ENCODE measurements at places on chromosomes 11 and 22. TPM values are rescaled to one million over a fixed set of nuclear protein-coding genes. Genes with fewer than 3 reads are reported as not detected.

DNA sequence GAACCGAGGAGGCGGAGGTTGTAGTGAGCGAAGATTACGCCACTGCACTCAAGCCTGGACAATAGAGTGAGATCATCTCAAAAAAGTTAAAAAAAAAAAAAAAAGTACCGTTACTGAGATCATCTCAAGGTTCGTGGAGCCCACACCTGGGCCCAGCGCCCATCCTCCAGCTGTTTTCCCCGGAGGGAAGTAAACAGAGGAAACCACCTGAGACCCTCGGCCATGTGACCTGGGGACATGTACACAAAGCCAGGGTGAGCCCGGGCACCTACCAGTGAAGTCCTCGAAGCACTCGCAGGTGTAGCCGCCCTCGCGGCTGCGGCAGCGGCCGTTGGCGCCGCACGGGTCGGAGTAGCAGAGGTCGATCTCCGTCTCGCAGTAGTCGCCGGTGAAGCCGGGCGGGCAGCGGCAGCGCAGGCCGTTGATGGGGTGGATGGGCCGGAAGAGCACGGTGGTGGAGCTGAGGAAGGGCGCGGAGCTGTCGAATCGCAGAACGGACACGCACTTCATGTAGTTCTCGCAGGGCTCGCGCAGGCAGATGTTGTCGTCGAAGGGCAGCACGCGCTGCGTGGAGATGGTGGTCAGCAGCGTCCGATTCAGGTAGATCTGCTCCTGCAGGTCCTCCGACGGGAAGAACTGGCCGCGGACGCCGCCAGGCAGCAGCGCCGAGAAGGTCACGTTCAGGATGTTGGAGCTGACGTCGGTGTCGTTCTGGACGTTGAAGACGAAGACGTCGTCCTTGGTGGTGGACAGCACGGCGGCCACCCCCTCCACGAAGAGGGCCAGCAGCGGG lies 73.8 kb downstream of the CELSR1 start:
- peak; percentile 38 for DNase-seq
- no peak overlapping the region for H3K27ac ChIP-seq

DNA sequence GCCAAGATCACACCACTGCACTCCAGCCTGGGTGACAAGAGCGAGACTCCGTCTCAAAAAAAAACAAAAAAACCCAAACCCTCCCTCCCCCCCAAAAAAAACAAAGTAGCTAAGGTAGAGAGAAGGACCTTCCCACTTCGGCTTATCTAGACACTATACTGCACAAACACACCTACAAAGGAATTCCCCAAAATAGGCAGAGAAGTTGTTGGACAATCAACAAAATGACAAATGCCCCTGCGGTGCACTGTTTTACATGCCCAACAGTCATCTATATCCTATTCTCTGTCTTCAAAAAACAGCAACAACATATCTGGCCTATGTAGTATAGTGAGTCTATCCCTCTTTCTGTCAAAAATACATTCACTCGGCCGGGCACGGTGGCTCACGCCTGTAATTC lies 6.6 kb upstream of the DPF2 start:
- DNase-seq = no peak
- H3K4me3 ChIP-seq = no peak overlapping the region

The SPINDOC gene
- 84.6 TPM for total RNA-seq

DNA sequence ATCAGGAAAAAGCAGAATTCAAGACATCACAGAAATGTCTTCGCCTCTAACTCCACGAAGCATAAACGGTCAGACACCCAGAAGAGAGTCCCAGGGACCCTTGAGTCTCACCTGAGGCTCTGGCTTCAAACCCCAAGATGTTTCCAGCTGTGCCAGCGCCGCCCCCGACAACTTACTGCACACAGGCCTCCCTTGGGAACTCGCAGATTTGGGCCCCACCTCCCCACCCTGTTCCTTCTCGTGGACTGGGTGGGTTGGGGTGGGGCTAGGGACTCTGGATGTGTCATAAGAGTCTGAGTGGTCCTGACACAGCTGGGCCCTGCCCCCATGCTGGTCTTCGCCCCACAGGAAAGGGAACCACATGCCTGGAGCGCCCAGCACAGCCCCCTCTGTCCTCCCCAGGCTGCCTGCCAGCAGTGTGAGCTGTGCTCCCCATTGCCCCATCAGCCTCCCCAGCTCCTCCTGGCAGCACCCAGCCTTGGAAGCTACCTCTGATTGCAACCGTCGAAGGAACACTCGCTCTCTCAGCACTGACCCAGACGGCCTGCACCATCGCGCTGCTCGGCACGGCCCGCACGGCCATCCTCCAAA lies 147.5 kb downstream of the CRYBB2 start:
- H3K36me3 ChIP-seq = no peaks in the 10 kb centered on the region
- no peak overlapping the region for H3K4me3 ChIP-seq
- no peak for DNase-seq
- no peaks in the 10 kb centered on the region for H3K27me3 ChIP-seq
- H3K27ac ChIP-seq = no peak overlapping the region

GRCh38 chr22:38718414-38718813 lies 12.7 kb downstream of the GTPBP1 start:
- H3K27me3 ChIP-seq = no peaks in the 10 kb centered on the region
- H3K4me1 ChIP-seq = peaks cover 8% of the 10 kb centered on the region

DNA sequence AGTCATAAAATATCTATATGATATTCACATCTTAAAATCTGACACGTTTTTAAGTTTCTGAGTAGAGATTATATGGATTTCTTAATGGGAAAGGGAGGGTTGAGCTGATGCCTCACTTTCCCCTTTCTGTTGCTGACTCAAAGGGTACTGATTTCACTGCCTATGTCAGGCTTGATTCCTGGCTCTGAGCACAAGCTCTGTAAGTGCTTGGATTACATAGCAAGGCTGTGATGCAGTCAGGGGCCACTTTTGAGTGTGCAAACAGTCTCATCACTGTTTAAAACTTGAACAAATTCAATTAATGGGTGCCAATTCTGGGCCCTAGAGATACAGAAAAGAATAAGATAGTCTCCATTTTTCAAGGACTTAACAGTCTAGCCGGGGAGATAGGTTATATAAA lies 14.4 kb downstream of the ATXN10 start:
- H3K4me3 ChIP-seq = no peak overlapping the region
- no peaks in the 10 kb centered on the region for H3K27me3 ChIP-seq
- no peaks in the 10 kb centered on the region for H3K4me1 ChIP-seq
- peaks cover 18% of the 10 kb centered on the region for H3K36me3 ChIP-seq
- H3K27ac ChIP-seq = no peak overlapping the region

The IGLL5 gene
- total RNA-seq = not detected

GRCh38 chr22:50620593-50621355 lies 7.2 kb downstream of the ARSA start:
- peak; percentile 94 for DNase-seq
- peak overlapping the region; percentile 65 for H3K4me3 ChIP-seq
- H3K36me3 ChIP-seq = no peaks in the 10 kb centered on the region
- peaks cover 25% of the 10 kb centered on the region for H3K27me3 ChIP-seq
- H3K4me1 ChIP-seq = no peaks in the 10 kb centered on the region

The POU2F3 gene
- not detected for total RNA-seq

The PAMR1 gene
- total RNA-seq = 55.3 TPM

DNA sequence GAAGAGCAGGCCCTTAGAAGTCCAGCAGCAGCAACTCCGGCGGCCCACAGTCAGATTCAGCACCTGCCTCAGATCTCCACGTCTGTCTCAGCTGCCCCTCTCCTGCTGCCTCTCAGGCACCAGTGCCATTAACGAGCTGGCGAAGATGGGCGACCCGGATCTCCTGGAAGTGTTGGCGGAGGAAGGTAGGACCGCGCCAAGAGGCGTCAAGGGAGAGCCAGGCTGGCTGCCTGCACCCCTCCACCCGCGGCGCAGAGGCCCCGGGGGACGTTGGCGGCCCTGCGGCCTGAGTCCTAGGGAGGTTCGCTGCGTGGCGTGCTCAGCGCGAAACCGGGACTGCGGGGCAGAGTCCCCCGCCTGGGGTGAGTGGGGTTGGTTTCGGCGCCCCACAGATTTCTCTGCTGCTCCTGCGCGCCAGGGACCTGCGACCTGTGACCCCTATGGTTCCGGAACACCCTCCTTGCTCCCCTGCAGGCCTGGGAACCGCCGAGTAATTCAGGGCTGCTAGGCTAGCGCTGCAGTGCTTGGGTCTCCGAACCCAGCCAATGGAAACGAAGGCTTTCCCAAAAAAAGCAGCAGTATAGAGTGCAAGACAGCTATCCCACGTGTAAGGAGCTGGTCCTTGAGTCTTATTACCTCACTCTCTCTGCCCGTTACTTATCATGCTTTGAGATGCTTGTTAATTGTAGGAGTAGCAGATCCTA lies 615 bp downstream of the ANO5 start:
- H3K36me3 ChIP-seq = no peaks in the 10 kb centered on the region
- peak; percentile 85 for DNase-seq
- no peak overlapping the region for H3K27ac ChIP-seq
- peak overlapping the region; percentile 85 for H3K4me3 ChIP-seq

The GVQW3 gene
- total RNA-seq = 7.4 TPM

GRCh38 chr22:39985383-39986035 lies 9.2 kb upstream of the FAM83F start:
- H3K27me3 ChIP-seq = peaks cover 26% of the 10 kb centered on the region
- H3K4me1 ChIP-seq = no peaks in the 10 kb centered on the region
- H3K36me3 ChIP-seq = no peaks in the 10 kb centered on the region
- no peak overlapping the region for H3K4me3 ChIP-seq

The MMP27 gene
- total RNA-seq = not detected

DNA sequence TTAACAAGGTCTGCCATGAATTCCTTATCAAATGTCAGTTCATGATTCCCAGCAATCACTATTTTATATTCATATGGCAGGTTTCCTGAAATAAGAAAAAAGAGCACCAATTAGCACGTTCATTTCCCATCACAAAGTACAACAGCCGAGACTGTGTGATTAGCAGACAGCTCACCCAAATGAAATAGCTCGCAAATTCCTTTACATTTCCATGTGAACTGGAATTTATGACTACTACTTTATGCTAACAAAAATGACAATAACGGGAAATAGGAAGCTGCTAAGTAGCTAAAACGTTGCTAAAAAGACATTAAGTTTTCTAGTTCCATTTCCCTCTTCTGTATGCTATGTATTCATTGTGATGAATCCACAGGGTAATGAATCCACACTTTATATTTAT lies 90.7 kb downstream of the MPPED2 start:
- H3K4me3 ChIP-seq = no peak overlapping the region
- no peaks in the 10 kb centered on the region for H3K4me1 ChIP-seq
- DNase-seq = no peak

The CCDC89 gene
- not detected for total RNA-seq

- no peaks in the 10 kb centered on the region for H3K27me3 ChIP-seq
- no peak for DNase-seq
- H3K27ac ChIP-seq = no peak overlapping the region
- H3K36me3 ChIP-seq = no peaks in the 10 kb centered on the region
- H3K4me1 ChIP-seq = peaks cover 3% of the 10 kb centered on the region
Observed at GRCh38 chr22:28435140-28435768, 244.4 kb downstream of the TTC28 start.
